ENCODE measurements at places on chromosomes 3 and 15.

- no peak for DNase-seq
Observed at GRCh38 chr3:65808407-65808806, 230.3 kb downstream of the MAGI1 start.

DNA sequence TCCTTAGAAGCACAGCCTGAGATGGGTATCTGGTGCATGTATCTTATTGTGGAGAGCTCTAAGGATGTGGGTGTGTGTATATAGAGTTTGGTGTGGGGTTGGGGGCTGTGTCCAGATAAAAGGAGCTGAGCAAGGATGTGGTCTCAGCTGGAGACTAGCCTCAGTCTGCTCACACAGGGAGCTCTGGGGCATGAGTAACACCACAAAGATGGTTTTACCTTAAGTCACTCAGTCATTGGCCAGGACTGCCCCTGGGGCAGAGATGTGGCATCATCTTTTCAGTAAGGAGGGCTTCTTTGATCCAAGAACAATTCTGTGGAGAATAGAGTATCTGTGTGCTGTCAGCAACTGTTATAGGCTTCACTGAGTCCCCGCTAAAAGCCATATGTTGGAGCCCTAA is 163.4 kb upstream of the NUDT16 start:
- DNase-seq, result no peak

DNA sequence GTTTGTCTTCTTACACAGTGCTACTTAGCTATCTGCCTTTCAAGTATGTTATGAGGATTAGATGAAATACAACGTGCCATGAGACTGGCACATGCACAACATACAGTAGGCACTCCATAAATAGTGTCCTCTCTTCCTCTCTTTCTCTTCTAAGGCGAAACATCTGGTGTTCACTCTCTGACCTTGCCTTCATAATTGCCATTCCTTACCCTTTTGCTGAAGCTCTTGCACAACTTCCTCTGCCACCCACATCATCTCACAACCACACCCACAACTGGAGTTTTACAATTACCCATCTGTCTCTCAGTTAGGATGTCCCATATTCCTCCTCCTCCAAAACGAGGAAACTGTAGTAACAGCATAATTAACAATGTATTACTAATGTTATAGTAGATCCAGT is 26.4 kb upstream of the ACP3 start:
- DNase-seq, result no peak

DNA sequence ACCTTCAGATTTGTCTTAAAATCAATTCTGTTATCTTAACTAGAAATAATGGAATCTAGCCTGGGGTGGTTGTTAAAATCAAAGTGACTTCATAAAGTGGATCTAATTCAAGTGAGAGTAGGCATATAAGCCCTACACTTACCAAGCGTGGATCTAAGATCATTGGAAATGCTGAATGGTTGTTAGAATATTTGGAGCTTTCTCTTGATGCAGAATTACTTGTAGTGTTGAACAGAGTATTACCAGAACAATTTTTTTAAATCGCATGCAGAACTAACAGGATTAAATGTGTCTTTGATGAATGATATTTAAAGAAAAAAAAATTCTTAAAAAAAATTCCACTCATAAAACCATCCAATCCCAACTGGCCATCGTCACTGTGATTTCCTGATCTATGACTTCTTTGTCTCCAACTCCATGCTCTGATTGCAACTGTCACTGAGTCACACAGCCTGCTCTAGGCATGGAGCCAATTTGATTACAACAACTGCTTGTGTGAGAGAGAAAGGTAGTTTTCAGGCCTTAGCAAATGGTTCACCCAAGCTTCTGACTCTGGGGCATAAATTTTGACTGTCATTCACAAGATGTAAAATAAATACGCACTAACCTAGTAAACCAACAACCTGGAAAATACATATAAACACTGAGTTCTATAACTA is 25.9 kb upstream of the SPRED1 start:
- DNase-seq, result no peak

DNA sequence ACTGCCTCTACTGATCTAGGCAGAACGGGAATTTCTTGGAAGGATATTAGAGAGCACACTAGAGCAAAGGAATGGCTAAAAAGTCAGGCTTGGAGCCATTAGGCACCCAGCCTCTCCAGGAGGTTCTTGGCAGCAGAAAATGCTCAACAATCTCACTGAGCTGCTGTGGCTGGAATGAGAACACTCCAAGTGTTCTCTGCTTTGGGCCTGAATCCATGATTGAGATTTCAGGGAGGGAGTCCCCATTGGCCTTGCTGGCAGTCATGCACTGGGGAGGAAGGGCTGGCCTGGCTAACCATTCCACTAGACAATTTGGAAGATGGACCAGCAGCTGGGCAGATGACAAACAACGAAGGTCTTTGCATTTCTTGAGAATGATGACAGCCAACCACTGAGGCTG is 362.6 kb downstream of the SHQ1 start:
- no peak for DNase-seq

- DNase-seq, result no peak
Observed at GRCh38 chr3:26118165-26118564, 328.3 kb downstream of the OXSM start.

- no peak for DNase-seq
Observed at GRCh38 chr15:89393056-89393455, 58.4 kb upstream of the POLG start.

GRCh38 chr15:64503640-64504039 is 43.3 kb downstream of the ZNF609 start:
- no peak for DNase-seq

- no peak for DNase-seq
Observed at GRCh38 chr3:60673123-60673522, 578.1 kb downstream of the FHIT start.

DNA sequence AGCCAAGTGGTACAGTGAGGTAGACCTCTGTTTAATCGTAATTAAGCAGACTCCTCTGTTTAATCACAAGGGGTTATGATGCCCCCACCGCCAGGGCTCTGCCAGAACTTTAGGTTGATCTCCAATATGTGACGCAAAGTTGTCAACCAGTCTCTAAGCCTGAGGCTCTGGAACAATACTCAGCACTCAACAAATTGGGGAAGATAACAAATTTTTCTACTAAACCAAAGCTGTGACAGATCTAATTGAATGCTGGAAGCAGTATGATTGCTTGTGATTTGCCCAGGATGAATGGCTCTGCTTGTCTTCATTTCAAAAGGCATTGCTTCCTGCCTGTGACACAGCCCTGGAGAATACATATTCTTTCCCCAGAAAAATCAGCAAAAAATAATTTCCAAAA is 57.1 kb downstream of the SNTN start:
- DNase-seq, result no peak

DNA sequence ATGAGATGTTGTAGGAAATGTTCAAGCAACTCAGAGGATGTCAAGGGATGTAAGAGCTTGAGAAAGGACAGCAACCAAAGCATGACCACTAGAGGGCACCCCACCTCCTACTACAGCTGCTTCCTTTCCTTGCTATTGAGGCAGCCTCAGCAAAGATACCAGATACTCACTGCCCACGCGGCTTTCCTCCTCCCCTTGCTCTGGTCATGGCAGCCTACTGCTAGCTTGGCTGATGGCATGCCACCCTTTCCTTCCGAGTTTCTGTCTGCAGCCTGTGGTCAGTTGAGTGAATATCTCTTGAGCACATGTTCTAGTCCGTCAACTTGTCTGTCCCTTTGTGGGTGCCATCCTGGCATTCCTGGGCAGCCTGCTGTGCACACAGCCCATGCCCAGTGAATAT is 4.4 kb upstream of the CXCR6 start:
- peak; percentile 72 for DNase-seq

DNA sequence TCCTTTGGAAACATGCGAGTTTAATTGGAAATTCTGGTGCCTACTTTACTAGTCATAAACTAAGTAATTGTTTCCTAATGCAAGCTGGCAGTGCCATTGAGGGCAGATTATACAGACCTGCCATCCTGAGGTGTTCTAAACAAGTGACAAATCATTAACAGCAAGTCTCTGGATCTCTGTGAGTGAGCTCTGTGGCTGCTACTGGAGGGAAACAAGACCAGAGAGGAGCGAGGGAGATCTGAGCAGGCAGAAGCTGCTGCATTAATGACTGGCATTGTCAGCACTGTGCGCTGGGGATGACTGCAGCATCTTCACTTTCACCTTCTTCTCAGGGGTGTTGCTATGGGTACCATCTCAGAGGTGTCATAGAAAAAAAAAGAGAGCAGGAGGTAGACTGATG is 308.4 kb upstream of the DPH6 start:
- DNase-seq, result no peak

DNA sequence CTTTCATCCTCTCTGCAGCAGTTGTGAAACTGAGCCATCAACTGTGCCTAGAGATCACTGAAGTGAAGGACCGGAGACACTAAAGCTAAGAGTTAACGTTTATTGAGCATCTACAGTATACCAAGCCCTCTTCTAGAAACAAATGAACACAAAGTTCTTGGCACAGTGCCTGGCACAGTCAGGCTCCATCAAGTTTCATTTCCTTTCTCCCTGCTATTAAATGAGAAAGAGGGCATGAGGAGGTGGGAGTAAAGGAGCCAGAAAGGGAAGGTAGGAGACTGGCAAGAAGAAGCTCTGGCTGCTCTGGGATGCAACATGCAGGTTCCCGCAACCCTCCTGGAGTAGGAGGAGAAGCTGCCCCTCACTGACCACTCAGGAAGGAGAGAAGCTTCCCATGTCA is 30.6 kb downstream of the CYP19A1 start:
- no peak for DNase-seq

DNA sequence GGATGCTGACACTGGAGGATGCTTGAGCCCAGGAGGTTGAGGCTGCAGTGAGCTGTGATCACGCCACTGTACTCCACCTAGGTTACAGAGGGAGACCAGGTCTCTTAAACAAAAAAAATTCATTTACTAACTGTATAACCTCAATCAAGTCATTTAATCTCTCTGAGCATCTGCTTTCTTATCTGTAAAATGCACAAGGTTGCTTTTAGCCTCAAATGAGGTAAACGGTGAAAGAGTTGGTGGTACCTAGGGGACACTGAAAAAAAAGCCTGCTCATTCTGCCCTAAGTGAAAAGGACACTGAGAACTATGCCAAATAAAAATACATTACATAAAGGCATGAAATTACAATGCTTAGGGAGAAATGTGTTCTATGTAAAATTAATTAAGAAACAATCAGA is 3.4 kb downstream of the PP2D1 start:
- DNase-seq, result no peak

Data from stimulated activated CD4-positive, alpha-beta T cell treated with anti-CD3 and anti-CD28 coated beads, TNF-alpha, amount 100 ng/mL, for 1 hour (primary cell).